NCI-H1930 (cell line): ENCODE measurements at places on chromosomes 1 and 21.

GRCh38 chr1:158951956-158952355, 20.6 kb downstream of the PYHIN1 start:
- DNase-seq: no peak

- DNase-seq: no peak
Observed at GRCh38 chr1:215905493-215906115, 338.5 kb downstream of the KCTD3 start.

DNA sequence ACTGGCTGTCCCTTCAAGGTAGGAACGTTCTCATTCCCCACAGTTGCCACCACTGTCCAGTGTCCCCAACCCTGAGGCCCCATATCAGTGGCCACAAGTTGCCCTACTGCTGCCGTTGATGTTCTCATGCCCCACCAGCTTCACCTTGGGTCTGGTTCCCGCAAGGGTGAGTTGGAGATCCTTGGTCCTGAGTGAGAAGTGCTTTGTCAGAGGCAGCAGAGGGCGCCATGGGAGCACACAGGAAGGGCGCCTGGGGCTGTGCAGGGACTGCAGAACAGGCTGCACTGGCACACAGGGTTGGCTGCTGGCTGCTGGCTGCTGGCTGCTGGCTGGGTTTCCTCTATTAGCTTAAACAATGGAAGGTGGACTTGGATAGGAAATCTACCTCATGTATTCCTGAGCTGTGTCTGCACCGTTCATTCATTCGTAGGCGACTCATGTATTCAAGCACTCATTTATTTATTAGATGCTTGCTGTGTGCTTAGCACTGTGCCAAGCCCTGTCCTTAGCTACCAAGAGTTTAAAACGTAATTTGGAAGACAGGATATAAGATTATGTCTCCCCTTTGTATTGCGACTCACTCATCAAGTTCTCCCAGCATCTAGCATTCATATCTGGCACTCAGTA, 2.1 kb upstream of the S100A9 start:
- DNase-seq: peak; percentile 39

- DNase-seq: no peak
Observed at GRCh38 chr1:241918879-241919278, 38.7 kb upstream of the BECN2 start.

DNA sequence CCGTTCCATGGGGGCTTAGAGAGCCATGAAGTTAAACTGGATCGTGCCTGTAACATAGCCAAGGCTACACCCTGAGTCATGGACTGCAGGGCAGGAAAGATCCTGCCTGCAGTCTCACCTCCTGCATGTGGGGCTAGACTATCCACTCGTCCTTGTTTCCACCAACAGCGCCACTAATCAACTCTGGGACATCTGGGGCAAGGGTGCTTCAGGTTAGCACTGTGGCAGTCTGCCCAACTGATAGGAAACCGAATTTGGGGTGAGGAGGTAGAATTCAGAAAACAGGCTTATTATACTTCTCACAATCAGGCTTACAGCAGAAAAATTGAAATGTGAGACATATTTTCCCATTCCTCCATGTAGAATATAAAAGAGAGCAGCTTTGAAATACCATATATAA, 85.2 kb upstream of the ADAM30 start:
- no peak for DNase-seq

DNA sequence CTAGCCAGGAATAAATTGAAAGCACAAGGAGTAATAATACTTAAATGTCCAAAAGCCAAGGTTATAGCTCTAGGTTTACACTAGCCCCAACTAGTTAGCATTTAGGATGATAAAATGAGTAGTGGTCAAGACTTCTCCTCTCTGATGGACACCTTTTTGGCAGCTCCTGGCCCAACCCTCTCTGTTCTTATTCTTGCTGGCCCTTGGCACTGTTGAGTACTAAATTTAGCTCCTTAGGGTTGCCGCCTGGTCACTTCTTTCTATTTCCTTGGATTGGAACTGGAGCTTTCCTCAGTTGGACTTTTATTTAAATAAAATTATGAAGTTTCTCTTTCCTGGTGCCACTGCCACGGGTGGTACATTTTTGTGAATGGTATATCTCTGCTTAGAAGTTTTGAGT, 28.3 kb downstream of the ARID1A start:
- DNase-seq: no peak

DNA sequence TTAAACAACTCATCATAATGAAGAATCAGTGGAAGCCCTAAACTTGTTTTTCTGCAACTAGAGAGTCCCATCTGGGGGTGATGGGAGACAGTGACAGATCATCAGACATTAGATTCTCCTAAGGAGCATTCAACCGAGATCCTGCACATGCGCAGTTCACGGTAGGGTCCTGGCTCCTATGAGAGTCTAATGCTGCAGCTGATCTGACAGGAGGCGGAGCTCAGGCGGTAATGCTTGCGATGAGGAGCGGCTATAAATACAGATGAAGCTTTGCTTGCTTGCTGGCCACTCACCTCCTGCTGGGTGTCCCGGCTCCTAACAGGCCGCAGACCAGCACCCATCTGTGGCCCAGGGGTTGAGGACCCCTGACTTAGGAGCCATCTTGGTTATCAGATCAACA, 247.2 kb downstream of the FMN2 start:
- no peak for DNase-seq

- DNase-seq: no peak
Observed at GRCh38 chr1:186897008-186897407, 68.3 kb downstream of the PLA2G4A start.

- DNase-seq: no peak
Observed at GRCh38 chr1:3915551-3916121, 15.6 kb upstream of the C1orf174 start.

DNA sequence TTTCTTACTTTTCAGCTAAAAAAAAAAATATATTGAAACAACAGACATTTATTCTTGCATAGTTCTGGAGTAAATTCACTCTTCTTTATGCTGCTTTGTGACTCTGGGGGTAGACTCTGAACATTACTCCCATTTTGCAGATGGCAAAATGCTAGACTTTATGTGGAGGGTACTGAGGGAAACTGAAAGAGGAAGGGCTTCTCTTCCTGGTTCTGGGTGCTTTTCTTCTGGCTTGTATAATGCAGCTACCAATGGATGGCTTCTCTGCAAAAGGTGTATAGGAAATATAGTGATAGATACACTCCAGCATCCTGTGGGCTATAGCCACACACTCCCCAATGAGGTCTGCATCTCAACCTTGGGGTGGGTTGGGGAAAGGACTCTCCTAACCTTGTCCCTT, 19.7 kb upstream of the ZBTB40 start:
- no peak for DNase-seq

DNA sequence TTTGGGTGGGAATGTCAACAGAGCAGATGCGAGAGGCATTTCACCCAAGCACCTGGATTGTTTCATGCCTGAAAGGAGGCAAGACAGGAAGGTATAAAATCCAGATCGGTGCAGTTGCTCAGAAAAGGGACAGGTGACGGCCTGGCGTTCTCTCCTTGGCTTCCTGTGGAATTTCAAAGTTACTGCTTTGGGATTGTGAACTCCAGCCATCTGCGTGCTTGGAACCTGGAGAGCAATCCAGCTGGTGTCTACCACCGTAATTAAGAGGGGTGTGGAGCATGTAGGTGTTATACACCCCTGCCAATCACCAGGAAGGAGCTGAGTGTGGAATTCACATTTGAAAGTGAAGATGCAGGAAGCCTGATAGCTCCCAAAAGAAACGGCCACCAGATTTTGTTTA, 286.1 kb downstream of the KIF26B start:
- DNase-seq: no peak

GRCh38 chr1:192967211-192967877, 91.8 kb downstream of the UCHL5 start:
- no peak for DNase-seq

DNA sequence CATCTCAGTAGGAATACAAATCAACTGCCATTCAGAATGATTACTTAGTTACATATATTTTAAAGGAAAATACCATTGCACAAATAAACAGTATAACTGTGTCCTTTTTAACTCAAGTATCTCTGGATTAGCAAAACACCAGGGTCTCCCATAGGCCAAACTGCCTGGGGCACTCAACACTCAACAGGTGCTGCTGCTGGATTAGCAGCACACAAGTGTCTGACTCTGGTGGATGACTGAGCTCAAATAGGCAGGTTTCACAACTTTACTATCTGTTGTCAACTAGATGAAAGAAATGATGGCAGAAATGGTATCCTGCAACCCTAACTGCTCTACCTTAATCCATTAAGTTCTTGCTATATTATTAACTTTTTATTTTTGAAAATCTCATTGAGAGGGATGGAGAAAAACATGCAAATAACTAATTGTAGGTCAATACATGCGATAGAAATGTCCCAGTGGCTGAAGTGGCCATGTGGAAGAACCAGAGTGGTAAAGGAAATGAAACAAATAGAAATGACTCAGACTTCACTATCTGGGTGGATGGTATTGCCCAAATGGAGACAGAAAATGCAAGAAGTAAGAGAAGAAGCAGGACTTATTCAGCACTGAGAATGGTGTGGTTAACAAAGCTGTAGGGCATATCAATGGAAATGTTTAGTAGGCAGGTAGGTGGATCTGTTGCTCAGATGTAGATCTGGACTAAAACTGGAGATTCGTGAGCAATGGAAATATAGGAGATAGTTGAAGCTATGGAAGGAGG, 90.8 kb upstream of the CCDC190 start:
- DNase-seq: no peak

GRCh38 chr1:10326251-10326650, 72.6 kb upstream of the PGD start:
- no peak for DNase-seq

DNA sequence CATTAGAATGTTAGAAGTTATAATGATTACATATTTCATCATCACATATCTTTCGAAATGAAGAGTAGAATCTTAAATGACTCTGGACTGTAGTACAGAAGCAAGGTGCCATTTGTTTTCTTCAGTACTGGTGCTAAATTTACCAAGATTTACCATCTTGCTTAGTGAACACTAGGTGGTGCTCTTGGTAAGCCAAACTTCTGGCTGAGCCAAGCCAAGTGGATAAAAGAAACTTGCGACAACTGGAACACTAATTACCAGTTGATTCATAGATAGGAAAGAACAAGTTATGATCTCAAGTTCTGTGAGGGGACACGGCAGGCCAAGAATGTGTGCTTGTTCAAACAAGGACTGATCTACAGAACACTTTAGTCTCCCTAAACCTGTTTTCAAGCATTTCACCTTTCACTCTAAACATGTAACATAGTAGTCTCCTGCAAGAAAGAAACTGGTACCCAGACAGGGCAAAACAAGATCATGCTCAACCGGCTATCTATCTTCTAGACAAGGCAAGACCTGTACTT, 19.8 kb downstream of the SPRTN start:
- DNase-seq: peak; percentile 21

- DNase-seq: no peak
Observed at GRCh38 chr1:220176540-220176939, 82.6 kb downstream of the IARS2 start.

GRCh38 chr1:67342076-67342890, 34.6 kb downstream of the IL12RB2 start:
- DNase-seq: no peak

GRCh38 chr1:35929730-35930592, 944 bp upstream of the AGO3 start:
- DNase-seq: no peak

- DNase-seq: no peak
Observed at GRCh38 chr1:83637009-83637408, 361.9 kb downstream of the TTLL7 start.

GRCh38 chr1:40984531-40984930, 5.0 kb downstream of the CTPS1 start:
- DNase-seq: no peak

- no peak for DNase-seq
Observed at GRCh38 chr1:44835738-44836675, 7.0 kb downstream of the PTCH2 start.

DNA sequence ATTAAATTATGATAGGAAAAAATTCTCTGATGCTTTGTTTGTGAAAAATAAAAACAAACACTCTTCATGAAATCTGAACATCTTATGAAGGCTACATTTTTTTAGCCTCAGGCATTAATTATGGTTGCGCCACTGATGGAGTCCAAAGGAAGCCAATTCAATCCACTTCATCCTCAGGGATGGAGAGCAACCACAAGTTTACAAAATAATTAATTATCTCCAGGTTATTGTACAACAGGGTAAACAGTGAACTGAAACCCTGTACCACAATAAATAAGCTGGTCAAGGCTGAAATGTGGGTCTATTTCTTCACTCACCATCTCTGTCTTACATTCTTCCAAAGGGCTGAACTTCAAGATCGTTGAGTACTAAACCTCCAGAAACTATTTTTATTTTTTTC, 49.2 kb downstream of the MRPL39 start:
- DNase-seq: no peak

DNA sequence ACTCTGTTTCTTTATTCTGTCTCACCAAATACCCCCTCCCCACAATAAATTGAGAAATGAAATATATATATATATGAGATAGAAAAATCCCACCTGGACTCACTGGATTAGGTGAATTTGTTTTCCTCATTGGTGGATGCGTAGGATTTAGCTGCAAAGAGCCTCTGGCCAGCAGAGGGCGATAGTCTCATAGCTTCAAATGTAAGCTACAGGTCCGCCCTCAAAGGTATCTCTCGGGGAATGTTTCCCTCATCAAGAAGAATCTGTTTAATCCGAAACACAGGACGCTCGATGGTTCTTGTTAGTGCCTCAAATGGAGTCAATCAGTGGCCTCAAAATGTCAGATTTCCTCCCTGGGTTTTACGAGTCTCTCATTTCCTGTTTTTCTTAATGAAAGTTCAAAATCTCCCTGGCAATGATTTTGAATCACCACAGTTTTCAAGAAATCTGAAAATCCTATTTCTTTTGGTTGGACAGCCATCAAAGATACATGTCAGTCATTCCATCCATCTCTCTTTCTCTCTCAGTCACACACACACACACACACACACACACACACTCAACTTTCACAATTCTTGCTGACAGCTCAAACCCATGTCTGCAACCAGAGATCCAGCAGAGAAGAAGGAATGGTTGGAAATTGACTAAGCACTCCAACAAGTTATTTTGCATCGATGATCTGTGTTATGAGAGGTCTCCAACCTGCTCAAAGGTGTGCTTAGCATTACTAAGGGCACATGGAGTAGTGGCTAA, 13.9 kb upstream of the CAMK1G start:
- peak; percentile 70 for DNase-seq

DNA sequence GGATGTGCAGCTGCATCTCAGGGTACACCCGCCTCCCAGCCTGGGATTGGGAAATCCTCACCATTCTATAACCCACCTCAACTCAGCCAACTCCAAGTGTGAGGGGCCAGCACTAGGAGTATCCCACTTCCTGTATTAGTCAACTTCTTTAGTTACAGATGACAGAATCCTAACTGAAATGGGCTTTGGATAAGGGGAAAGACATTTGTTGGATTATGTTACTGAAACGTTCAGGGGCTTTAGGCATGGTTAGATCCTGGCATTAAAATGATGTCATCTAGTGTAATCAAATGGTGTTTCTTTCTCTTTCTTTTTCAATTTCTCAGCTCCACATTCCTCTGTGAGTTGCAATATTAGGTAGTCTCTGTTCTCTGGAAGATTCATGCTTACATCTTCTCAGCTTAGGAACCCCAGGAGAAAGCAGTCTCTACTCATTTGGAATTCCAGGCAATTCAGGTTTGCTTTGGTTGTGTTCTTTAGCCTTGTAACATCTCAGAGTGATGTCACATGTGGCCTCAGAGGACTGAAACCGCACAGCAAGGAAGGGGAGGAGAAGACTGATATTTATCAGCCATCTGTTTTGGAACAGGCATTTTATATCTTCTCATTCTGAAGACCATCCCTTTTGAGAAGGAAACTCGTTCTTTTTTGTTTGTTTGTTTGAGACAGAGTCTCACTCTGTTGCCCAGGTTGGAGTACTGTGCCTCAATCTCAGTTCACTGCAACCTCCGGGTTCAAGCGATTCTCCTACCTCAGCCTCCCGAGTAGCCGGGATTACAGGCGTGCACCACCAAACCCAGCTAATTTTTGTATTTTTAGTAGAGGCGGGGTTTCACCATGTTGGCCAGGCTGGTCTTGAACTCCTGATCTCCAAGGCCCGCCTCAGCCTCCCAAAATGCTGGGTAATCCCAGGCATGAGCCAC, 18.9 kb upstream of the TMEM54 start:
- no peak for DNase-seq
